Spinal cord (tissue), 10 donors: ENCODE measurements at places on chromosomes 4 and X. TPM values are rescaled to one million over a fixed set of nuclear protein-coding genes. Genes with fewer than 3 reads are reported as not detected.

DNA sequence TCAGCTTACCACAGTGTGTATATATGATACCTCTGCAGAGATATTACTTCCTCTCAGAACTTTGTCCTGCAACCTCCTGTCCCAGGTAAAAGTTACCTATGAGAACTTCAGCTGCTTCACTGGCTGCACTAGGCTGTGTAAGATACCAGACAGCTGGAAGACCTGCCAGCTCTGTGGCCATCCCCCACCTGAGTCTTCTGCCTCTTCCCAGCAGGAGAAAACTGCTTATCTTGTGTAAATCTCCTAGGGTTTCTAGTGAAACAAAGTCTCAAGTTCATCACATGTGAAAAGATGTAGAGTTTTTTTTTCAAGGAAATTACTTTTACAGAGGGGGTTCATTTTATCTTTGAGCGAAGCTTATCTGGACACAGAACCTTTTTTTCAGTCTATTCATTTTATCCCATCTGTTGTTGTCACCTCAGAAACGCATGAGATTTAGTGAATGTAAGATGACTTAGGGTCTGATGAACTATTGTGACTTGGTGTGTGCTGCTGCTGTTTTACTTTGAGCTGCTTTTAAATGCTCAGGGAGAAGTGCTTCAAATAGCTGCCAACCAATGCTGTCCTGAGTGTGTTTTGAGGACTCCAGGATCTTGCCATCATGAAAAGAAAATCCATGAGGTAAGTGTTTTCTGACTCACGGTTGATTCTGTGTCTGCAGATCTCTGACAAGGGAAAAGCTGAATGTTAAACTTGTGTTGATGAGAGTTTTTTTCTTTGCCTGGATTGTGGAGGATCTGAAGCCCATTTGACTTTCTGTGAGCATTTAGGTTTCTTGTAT lies 187.8 kb downstream of the FRAS1 start:
- DNase-seq: no peak

DNA sequence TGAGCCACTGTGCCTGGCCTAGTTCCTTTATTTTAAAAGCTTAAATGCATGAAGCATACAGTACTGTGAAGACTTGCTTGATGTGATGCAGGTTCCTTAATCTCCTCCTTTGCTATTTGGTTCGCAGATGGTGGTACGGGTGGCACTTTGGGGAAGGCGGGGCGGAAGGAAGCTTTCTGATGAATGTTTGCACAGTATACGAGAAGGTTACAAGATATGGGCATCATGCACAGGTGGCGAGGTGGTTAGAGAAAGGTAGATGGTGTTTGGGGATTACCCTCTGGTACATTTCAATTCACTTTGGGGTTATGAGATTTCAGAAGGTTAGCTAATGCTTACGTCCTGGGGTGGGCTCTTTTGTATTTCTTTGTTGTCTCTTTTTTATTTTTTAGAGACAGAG lies 17.2 kb downstream of the RHOH start:
- no peak for DNase-seq

DNA sequence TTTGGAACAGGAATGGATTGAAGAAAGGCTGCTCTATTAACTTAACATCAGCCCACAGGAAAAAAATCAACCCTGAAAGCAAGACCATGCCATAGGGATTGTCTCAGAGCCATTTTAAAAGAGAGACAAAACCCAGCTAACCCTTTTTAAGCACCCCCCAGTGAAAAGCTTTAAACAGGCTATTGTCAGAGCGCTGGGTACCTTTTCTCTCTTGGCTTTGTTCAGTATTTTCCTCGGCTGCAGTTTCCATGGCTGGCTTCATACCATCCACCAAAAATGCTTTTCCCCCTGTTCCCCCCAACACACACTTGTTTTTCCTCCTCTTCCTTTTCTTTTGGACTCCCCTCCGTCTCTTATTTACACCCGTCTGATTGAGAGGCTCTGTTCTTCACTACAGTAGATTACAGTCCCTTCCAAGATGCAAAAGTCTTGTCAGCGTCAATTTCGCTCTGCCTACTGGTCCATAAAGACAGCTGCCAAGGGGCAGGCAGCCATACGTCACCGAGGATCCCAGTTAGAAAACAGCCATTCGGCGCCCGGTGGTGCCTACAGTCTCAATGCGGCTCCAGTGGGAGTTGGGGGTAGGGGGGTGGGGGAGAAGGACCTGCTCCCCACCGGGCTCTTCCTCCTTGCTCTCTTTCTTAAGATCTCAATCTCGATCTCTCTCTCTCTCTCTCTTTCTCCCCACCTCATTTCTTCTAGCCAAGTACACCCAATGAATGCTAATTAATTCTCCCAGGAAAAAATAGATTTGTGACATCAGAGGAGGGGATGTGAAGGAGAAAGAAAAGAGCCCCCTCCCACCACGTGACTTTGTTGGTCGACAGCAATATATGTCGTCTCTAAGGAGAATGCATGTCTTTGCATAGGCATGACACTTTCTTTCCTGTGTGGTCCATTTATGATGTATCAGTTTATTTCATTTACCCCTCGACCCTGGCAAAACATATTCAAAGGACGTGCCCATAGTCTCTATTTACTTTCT lies at the start of gene GPM6B:
Gene GPM6B (minus strand): TSS at position 451 of the 985 bp plus-strand sequence. CDS start 189 bp downstream, at position 262.
- DNase-seq: peak; percentile 53

SLIT2 gene
- 64.1 TPM for total RNA-seq

GRCh38 chr4:1354136-1354982 lies 7.4 kb downstream of the UVSSA start:
- DNase-seq: no peak

DNA sequence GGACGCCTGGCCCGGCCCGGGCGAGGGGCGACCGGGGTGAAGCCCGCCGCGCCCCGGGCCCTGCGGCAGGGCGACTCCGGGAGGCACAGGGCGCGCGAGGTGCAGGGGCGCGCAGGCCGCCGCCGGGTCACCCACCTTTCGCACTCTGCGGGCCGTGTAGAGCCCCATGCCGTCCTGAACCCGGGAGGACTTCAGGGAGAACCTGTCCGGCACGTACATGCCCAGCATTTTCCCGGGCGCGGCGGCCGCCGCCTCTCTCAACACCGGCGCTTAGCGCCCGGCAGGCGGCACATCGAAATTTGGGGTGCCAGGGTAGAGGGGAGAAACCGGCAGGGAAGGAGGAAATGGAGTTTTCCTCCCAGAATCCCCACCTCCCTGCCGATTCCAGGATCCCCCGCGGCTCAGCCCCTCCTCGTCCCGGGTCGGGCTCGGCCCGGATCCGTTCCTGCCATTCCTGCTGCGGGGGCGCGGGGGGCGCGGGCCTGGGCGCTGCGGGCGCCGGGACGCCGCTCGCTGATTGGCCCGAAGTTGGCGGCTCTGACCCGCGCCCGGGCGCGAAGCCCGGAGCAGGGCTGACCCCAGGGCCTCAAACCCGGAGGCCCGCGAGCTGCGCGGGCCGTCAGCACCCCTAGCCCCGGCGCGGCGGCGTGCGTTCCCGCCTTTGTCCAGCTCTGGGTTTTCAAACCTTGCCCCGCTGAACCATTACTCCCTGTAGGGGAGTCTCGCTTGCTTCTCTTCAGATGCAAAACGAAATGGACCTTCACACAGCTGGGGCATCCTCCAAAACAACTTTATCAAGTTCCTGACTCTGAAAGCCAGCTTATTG lies at the start of gene PRDM5:
Gene PRDM5 (minus strand): TSS at position 346 of the 826 bp plus-strand sequence. CDS start 118 bp downstream, at position 228.
- peak; percentile 73 for DNase-seq

- no peak for DNase-seq
These were observed 431.5 kb upstream of the BOD1L1 start for GRCh38 chr4:14059006-14059405.

ZNF827 gene
- 26.4 TPM for total RNA-seq

XAGE2 gene
- total RNA-seq: 0.50 TPM

SOWAHD gene
- 0.50 TPM for total RNA-seq

GRCh38 chr4:150769845-150770244 lies 187.9 kb downstream of the MAB21L2 start:
- DNase-seq: no peak

- no peak for DNase-seq
These were observed 2.2 kb downstream of the MAPK10 start for GRCh38 chr4:86357608-86358007.

- DNase-seq: no peak
These were observed 6.9 kb upstream of the SMIM43 start for GRCh38 chr4:121771869-121772268.

DNA sequence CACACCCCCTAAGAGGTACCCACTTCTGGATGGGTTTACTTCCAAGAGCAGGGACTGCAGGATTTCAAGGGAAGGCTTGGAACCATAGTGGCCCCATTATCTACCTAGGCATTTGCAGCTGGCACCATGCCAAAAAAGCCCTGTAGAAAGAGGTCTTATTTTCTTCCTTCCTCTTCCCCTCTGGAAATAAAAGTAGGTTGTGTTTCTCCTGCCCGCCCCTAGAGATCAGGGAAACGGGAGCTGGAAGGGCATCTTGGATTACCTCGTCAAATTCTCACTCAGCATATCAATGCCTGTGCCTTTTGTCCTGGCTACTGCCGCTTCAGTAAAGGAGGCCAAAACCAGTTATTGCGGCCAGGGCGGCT lies 1.6 kb downstream of the SCD5 start:
- no peak for DNase-seq

DNA sequence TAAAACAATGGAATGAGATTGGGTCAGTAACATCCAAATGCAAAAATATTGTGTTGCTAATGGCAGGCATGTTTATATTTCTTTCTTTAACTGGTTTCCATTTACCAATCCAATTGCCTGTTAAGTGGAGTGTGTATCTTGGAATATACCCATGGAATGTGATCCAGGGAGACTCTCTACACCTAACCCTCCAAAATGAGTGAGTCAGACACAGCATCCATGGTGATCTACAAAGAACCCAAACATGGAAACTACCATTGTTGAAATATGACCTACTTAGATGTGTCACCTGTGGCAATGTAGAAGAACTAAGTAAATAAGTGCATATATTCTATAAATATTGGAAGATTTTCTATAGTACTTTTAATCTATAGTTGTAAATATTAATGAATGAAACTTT lies 110.3 kb downstream of the AREG start:
- DNase-seq: no peak

- DNase-seq: no peak
These were observed 30.7 kb downstream of the TSPAN5 start for GRCh38 chr4:98627531-98628257.

GRCh38 chr4:98945297-98945850 lies 16.4 kb upstream of the EIF4E start:
- no peak for DNase-seq

ANAPC10 gene
- total RNA-seq: 44.4 TPM

GRCh38 chr4:3404546-3404945 lies 37.2 kb upstream of the HGFAC start:
- DNase-seq: no peak

PDZD4 gene
- total RNA-seq: 49.2 TPM

NSUN7 gene
- total RNA-seq: 8.2 TPM

ADH1A gene
- 0.11 TPM for total RNA-seq

NEUROG2 gene
- 0.79 TPM for total RNA-seq

- no peak for DNase-seq
These were observed 76.9 kb downstream of the CAMK2D start for GRCh38 chr4:113684534-113685091.

GRCh38 chr4:68369142-68369805 lies 19.4 kb upstream of the YTHDC1 start:
- DNase-seq: no peak

MPP1 gene
- 43.2 TPM for total RNA-seq

DNA sequence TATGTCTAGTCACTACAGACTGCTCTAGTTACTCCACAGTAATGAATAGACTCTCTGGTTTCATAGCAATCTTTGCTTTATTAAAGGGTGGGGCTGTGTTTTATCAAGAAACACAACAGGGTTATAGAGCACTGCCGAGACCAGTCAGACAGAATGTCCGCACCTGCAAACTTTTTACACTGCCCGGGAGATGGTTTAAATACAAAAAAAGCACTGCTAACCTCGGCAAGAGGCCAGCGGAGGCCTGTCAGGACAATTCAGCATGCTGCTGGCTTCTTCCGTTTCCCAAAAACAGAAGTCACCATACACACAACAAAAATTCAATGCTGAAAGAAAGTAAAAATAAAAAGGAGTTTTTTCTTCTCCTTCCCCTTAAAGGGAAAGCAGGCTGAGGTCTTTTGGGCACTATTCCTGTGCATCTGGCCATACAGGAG lies 67.4 kb downstream of the IRF2 start:
- no peak for DNase-seq

GRCh38 chrX:110407910-110408545 lies 49.4 kb downstream of the RTL9 start:
- DNase-seq: no peak

F8A2 gene
- not detected for total RNA-seq
